ENCODE measurements at places on chromosomes 13 and 19.

- no peak for DNase-seq
Measured at GRCh38 chr13:91135968-91136367, 211.5 kb upstream of the MIR17HG start.

DNA sequence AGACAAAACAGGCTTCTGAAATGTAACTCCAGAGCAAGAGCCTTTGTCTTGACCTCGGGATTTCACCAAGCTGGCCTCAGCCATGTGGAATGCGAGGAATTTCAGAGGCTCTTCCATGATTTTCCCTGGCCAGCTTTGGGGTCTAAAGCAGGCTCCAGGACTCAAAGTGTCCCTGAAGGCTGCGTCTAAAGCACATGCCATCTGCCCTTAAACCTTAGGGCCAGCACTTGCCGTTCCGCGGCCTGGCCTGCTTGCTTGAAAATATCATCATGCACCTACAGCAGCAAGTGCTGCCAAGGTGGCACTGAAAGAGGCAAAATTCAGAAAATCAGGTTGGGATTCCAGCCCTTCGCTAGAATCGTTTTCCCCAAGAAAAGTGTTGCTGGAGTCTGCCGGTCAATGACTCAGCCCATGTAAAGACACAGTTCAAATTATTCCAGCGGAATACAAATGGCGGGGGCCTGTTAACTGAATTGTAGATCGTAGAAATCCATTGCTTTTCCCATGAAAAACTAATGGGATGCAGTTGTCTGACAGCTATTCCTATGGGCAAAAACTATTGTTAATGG is 105.7 kb upstream of the RAP2A start:
- DNase-seq = peak; percentile 59

GRCh38 chr13:95426631-95427030 is 125.4 kb upstream of the ABCC4 start:
- peak; percentile 35 for DNase-seq

- DNase-seq = peak; percentile 29
Measured at GRCh38 chr13:44365008-44365407, 8.6 kb upstream of the SERP2 start.

DNA sequence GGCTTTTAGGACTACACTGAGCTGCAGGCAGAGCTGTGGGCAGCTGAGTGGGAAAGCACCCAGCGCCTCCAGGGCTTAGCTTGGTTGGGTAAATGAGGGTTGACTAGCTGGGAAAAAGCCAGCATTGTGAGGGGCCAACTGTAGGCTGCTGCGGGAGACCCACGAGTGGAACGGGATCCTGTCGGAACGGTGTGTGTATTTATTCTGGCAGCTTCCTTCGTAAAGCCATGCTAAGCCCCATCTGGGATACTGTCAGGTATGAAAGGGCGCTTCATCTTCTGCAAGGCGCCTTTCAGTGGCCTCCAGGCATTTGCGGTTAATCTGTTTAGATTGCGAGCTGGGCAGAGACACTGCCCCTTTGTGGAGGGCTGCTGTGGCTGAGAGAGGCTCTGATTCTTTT is 39.5 kb upstream of the CNMD start:
- DNase-seq = no peak

- peak; percentile 32 for DNase-seq
Measured at GRCh38 chr13:39038569-39039030, 344 bp downstream of the NHLRC3 start.

DNA sequence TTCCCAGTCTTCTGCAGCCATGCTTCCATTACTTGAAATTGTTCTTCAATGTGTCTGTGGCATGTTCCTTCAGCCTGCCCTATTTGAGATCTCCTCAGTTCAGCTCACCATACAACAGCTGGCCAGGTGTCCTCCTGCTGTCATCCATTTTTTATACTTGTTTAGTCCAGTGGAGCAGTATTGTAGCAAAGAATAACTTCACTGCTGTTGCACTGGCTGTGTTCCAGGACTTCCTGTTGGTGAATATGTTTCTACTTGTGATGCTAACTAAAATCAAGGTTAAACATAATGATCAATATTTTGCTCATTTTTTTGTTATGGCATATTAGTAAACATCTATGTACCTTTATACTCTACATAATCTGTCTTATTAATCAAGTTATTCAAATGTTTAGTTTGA is 1394.1 kb downstream of the PCDH9 start:
- peak; percentile 18 for DNase-seq

Measured in iris pigment epithelial cell (primary cell).